ENCODE measurements at places on chromosomes 16 and 17.

DNA sequence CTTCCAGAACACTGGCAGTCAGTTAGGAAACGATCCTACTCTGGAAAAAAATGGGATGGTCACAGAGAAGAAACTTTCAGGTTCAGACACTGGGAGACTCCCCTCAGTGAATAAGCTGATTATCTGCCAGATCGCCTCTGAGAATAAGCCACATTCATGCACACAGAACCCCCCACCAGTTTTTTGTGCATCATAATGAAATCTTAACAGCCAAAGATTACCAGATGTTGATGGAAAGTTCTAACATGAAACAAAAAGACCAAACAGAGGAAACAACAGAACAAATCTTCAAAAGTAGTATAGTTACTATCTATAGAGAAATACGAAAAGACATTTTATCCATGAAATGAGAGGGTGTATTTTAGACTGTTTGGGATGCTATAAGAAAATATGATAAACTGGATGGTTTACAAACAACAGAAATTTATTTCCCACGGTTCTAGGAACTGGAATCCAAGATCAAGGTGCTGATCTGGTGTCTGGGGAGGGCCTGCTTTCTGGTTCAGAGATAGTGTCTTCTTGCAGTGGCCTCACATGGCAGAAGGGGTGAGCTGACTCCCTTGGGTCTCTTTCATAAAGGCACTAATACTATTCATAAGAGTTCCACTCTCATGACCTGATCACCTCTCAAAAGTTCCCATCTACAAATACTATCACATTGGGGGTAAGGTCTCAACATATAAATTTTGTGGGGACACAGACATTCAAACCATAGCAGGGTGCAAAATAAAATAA lies 8.0 kb upstream of the AMZ2 start:
- H3K36me3 ChIP-seq: no peaks in the 10 kb centered on the region
- H3K27me3 ChIP-seq: no peaks in the 10 kb centered on the region
- H3K4me3 ChIP-seq: no peak overlapping the region
- H3K27ac ChIP-seq: no peak overlapping the region
- no peak for ATAC-seq

GRCh38 chr17:76523084-76524037 lies 14.1 kb downstream of the CYGB start:
- peaks cover 41% of the 10 kb centered on the region for H3K27me3 ChIP-seq
- H3K36me3 ChIP-seq: no peaks in the 10 kb centered on the region
- no peak overlapping the region for H3K27ac ChIP-seq
- peak; percentile 67 for ATAC-seq
- H3K4me1 ChIP-seq: no peaks in the 10 kb centered on the region
- H3K4me3 ChIP-seq: no peak overlapping the region

- peak overlapping the region; percentile 81 for H3K4me3 ChIP-seq
- no peaks in the 10 kb centered on the region for H3K27me3 ChIP-seq
- peak overlapping the region; percentile 88 for H3K27ac ChIP-seq
- peaks cover 58% of the 10 kb centered on the region for H3K4me1 ChIP-seq
- H3K36me3 ChIP-seq: no peaks in the 10 kb centered on the region
- peak; percentile 41 for ATAC-seq
Measured at GRCh38 chr16:1309888-1310831, 724 bp downstream of the UBE2I start.

- no peak overlapping the region for H3K27ac ChIP-seq
- peaks cover 84% of the 10 kb centered on the region for H3K27me3 ChIP-seq
- H3K36me3 ChIP-seq: no peaks in the 10 kb centered on the region
- H3K4me3 ChIP-seq: no peak overlapping the region
Measured at GRCh38 chr16:51113236-51114125, 37.6 kb downstream of the SALL1 start.

- no peaks in the 10 kb centered on the region for H3K36me3 ChIP-seq
- ATAC-seq: no peak
- no peak overlapping the region for H3K4me3 ChIP-seq
- no peaks in the 10 kb centered on the region for H3K27me3 ChIP-seq
- H3K27ac ChIP-seq: no peak overlapping the region
Measured at GRCh38 chr16:64627781-64628180, 494.1 kb downstream of the CDH11 start.

DNA sequence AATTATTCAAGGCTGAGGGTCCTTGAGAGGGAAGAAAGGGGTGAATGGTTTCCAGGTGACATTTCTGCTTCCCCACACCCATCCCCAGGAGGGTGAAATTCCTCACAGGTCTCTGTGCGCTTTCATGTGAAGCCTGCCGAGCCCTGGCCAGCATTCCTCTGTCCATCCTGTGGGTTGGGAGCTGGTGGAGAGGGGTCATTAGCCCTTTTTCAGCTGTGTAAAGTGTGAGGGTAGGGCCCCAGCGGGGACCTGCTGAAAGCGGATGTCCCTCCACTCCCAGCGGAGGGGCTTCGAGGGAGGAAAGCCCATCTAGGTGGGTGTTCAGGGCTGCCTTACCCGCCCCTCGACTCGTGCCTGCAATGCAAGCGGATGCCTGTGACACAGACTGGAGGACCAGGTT lies 53.3 kb upstream of the DLX4 start:
- no peak for ATAC-seq
- H3K4me1 ChIP-seq: peaks cover under 1% of the 10 kb centered on the region
- H3K4me3 ChIP-seq: no peak overlapping the region
- no peaks in the 10 kb centered on the region for H3K36me3 ChIP-seq
- peaks cover 62% of the 10 kb centered on the region for H3K27me3 ChIP-seq

DNA sequence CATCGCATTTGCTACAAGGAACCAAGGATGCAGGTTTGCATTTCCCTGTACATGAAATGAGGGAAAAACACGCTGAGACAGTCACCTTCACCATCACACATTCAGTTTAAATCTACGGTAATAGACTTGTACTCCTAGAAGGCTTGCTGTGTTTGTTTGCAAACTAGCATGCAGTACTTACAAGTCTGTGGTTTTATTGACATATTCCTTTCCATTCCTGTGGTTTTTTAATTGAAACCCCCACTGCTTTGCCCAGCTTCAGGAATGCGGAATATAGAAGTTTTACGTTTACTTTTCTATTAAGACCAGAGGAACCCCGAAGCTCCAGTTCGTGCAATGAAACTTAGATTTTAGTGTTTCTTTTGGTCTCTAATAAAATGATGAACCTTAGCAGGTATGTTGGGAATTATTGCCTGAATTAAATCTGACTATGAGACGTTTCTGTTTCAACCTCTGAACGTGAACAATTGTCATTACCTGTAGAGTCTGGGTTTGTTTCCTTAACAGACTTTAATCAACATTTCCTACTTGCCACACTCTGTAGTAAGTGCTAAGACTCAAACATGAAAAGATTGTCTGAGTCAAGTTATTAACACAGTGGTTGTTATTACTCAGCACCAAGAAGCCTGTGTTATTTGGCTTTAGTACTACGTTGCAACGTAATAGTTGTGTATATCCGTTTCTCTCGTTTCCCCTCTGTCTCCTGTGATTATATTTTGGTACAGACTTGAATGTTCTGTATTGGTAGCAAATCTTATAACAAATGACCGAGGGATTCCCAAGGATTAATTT lies 793.3 kb upstream of the GOT2 start:
- H3K4me3 ChIP-seq: no peak overlapping the region
- no peak for ATAC-seq
- H3K4me1 ChIP-seq: no peaks in the 10 kb centered on the region
- no peaks in the 10 kb centered on the region for H3K36me3 ChIP-seq
- H3K27me3 ChIP-seq: no peaks in the 10 kb centered on the region
- no peak overlapping the region for H3K27ac ChIP-seq

- no peak overlapping the region for H3K4me3 ChIP-seq
- H3K27ac ChIP-seq: no peak overlapping the region
- no peak for ATAC-seq
- no peaks in the 10 kb centered on the region for H3K4me1 ChIP-seq
- H3K36me3 ChIP-seq: no peaks in the 10 kb centered on the region
Measured at GRCh38 chr16:55843105-55843395, 10.2 kb upstream of the CES1 start.

DNA sequence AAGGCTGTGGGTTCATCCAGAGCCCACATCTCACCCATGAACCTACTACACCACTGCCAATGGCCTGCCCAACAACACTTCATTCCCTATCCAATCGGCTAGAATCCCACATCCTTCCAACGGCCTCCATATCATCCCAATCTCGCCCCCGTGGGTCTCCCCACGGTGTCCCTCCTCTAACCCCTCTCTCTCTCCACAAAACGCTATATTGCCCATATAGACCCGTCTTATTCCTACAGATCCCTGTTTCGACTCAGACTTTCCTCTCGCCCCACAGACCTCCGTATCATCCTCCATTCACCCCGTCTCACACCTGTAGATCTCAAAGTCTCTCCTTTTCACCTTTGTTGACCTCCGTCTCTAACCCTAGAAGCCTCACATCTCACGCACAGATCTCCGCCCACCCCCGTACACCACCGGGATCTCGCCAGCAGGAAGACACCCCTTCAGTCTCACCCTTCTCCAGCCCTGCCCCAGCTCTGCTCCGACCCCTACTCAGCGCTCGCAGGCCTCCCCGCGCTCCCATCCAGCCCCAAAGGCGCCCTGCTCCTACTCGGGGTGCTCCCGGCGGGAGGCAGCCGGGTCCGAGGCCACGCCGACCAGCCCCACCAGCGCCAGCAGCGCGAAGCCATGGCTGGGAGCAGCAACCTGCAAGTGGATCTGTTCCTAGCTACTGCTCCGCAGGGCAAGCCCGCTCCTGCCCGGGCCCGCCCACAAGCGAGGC lies at the start of gene FDXR:
Gene FDXR (minus strand): TSS at position 682 of the 724 bp plus-strand sequence. CDS start 50 bp downstream, at position 632.
- H3K36me3 ChIP-seq: no peaks in the 10 kb centered on the region
- no peaks in the 10 kb centered on the region for H3K4me1 ChIP-seq
- peaks cover 4% of the 10 kb centered on the region for H3K27me3 ChIP-seq
- no peak for ATAC-seq
- H3K4me3 ChIP-seq: peak within 1 kb of the TSS; percentile 60
- peak within 1 kb of the TSS; percentile 95 for H3K27ac ChIP-seq

DNA sequence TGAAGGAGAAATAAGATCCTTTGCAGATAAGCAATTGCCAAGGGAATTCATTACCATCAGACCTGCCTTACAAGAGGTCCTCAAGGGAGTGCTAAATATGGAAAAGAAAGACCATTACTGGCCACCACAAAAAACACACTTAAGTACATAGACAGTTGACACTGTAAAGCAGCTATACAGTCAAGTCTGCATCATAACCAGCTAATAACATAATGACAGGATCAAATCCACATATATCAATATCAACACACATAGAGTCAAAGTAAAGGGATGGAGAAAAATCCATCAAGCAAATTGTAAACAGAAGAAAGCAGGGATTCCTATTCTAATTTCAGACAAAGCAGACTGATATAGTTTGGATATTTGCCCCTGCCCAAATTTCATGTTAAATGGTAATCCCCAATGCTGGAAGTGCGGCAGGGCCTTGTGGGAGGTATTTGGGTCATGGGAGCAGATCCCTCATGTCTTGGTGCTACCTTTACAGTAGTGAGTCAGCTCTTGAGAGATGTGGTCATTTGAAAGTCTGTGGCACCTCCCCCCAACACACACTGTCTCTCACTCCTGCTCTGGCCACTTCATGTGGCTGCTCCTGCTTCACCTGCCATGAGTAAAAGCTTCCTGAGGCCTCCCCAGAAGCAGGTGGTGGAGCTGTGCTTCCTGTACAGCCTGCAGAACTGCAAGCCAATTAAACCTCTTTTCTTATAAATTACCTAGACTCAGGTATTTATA lies 32.8 kb downstream of the TANC2 start:
- no peak for ATAC-seq
- H3K4me1 ChIP-seq: no peaks in the 10 kb centered on the region
- no peaks in the 10 kb centered on the region for H3K27me3 ChIP-seq
- H3K27ac ChIP-seq: no peak overlapping the region

DNA sequence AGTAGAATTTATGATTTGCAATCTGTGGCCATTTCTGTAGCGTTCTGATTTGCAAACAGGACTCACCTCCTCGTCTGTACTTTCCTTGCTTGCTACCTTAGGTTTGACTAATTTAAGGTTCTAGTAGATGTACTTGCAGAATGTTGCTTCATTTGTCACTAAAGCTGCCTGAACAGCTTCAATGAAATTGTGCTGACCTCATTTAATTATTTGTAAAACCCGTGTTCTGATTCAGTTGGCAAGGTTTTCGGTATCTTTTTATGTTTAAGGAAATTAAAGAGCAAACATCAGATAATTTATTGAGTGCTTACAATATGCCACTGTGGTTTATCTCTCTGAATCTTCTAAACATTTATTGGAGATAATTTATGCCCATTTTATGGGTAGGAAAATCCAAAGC lies 284.9 kb upstream of the EEF2KMT start:
- no peak overlapping the region for H3K4me3 ChIP-seq
- peaks cover 27% of the 10 kb centered on the region for H3K27me3 ChIP-seq
- H3K36me3 ChIP-seq: no peaks in the 10 kb centered on the region
- H3K4me1 ChIP-seq: no peaks in the 10 kb centered on the region
- H3K27ac ChIP-seq: no peak overlapping the region
- no peak for ATAC-seq

GRCh38 chr17:17321356-17322025 lies 18.3 kb downstream of the NT5M start:
- H3K27me3 ChIP-seq: no peaks in the 10 kb centered on the region
- ATAC-seq: no peak
- H3K4me1 ChIP-seq: no peaks in the 10 kb centered on the region
- H3K4me3 ChIP-seq: no peak overlapping the region
- H3K27ac ChIP-seq: no peak overlapping the region
- H3K36me3 ChIP-seq: peaks cover 39% of the 10 kb centered on the region

- H3K27me3 ChIP-seq: peaks cover 22% of the 10 kb centered on the region
- H3K27ac ChIP-seq: no peak overlapping the region
- H3K4me3 ChIP-seq: no peak overlapping the region
- no peaks in the 10 kb centered on the region for H3K36me3 ChIP-seq
- H3K4me1 ChIP-seq: no peaks in the 10 kb centered on the region
- no peak for ATAC-seq
Measured at GRCh38 chr16:24499193-24499814, 40.1 kb upstream of the RBBP6 start.

DNA sequence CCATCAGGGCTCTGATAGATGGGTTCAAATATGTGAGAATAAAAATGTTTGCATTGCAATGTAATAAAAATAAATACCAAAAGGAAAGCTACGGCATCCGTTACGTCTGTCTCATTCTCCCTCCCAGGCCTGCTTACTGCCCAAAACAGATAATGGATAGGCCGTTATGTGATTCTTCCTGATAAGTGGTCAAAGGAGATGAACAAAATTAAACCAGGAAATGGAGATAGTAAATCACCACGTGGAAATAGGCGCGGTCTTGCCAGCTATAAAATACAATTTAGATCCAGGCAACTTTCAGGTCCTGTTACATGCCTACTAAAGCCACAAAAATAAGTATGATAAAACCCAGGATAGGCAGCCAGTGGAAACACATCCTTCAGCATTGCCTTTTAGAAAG lies 49.5 kb upstream of the CCL1 start:
- no peaks in the 10 kb centered on the region for H3K36me3 ChIP-seq
- H3K27ac ChIP-seq: no peak overlapping the region
- ATAC-seq: no peak

GRCh38 chr16:80198311-80199299 lies 342.2 kb upstream of the DYNLRB2 start:
- H3K27me3 ChIP-seq: no peaks in the 10 kb centered on the region
- H3K27ac ChIP-seq: no peak overlapping the region
- H3K4me1 ChIP-seq: no peaks in the 10 kb centered on the region
- H3K36me3 ChIP-seq: no peaks in the 10 kb centered on the region
- H3K4me3 ChIP-seq: no peak overlapping the region
- no peak for ATAC-seq

- H3K4me3 ChIP-seq: no peak overlapping the region
- H3K4me1 ChIP-seq: peaks cover 13% of the 10 kb centered on the region
- no peak overlapping the region for H3K27ac ChIP-seq
- no peaks in the 10 kb centered on the region for H3K36me3 ChIP-seq
Measured at GRCh38 chr16:30692396-30693064, 6.4 kb upstream of the SRCAP start.
